Naive thymus-derived CD8-positive, alpha-beta T cell (primary cell): ENCODE measurements at places on chromosomes 4 and X. TPM values are rescaled to one million over a fixed set of nuclear protein-coding genes. Genes with fewer than 3 reads are reported as not detected.

DNA sequence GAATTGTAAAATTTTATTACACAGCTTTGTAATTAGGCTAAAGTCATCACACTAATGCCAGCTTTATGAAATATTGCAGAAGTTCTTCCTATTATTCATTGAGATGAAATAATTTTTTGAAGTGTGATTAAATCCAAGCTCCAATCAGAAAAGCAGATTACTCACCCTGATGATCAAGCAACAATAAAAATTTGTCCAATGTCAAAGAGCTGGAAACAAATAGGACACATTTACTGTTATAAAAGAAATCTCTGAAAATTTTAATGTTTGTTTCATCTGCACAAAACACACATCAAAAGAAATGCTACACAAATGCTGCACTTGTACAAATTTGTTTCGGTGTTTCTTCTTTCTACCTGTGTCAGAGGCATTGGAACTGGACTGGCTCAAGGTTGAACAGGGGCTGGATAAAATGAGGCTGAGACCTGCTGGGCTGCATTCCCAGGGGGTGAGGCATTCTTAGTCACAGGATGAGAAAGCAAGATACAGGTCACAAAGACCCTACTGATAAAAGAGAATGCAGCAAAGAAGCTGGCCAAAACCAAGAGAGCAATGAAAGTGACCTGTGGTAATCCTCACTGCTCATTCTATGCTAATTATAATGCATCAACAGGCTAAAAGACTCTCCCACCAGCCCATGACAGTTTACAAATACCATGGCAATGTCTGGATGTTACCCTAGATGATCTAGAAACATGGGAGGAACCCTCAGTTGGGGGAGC is 78.3 kb downstream of the GASK1B start:
- no peak for DNase-seq

- peak; percentile 58 for DNase-seq
These were observed 63.5 kb upstream of the WDR17 start for GRCh38 chr4:176002007-176002613.

DNA sequence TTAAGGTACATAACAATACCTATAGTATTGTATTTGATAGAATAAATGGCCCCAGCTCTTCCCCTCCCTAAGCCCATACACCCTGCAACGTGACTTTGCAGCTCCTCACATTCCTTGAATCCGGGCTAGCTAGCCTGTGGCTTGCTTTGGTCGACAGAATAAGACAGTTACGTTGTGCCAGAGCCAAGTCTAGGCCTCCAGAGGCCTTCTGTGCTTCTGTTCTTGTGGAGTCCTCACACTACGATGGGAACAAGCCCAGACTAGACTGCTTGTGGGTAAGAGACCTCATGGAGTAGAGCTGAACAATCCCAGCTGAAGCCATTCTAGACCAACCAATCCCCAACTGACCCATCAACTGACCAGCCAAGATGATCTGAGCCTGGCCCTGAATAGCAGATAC is 102.4 kb upstream of the PLAC1 start:
- DNase-seq, result no peak

- no peak for DNase-seq
These were observed 15.0 kb downstream of the G6PD start for GRCh38 chrX:154531626-154532025.

The PDE5A gene
- 1.3 TPM for total RNA-seq

The NR3C2 gene
- total RNA-seq, result 53.5 TPM

DNA sequence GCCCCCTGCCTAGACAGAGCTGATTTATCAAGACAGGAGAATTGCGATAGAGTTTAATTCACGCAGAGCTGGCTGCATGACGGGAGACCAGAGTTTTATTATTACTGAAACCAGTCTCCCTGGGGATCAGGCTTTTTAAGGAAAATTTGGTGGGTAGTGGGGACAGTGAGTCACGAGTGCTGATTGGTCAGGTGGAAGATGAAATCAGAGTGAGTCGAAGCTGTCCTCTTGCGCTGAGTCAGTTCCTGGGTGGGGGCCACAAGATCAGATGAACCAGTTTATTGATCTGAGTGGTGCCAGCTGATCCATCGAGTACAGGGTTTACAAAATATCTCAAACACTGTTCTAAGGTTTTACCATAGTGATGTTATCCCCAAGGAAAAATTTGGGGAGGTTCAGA is 36.6 kb downstream of the MYOZ2 start:
- DNase-seq, result no peak

The TACR3 gene
- total RNA-seq, result not detected

GRCh38 chr4:76233967-76234678 is 17.4 kb upstream of the FAM47E start:
- DNase-seq, result no peak

DNA sequence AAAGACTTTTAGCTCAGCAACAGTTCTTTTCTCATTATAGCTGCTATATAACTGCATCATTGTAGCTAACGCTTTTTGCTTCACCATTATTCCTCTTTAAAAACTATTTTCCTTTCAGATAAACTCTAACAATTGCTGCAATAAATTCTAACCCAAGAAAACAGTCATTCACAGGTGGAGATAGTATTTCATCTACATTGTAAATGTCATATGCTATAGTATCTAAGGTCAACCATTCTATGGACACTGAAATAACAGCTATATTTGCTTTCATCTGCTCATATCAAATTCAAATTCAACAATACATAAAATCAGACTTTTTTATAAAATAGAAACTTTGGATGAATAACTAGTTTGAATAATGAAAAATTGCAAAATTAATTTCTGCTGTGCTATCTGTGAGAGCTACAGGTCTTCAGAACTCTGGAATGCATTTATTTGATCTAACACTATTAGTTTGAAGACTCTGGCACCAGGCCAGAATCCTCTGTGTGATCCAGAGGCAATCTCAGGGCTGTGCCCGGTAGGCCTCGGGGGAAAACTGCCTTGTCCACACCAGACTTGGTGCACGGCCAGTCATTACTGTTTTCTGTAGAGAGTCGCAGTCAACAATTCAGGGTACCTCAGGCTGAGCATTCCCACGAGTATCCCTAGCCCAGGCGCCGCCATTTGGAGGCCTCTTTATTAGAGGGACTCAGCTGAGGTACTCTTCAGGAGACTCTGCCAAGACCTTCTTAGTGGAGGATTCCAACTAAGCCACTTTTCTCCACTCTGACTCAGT is 332.4 kb downstream of the SLC7A11 start:
- no peak for DNase-seq

The AVPR2 gene
- total RNA-seq, result not detected

GRCh38 chr4:5575941-5576340 is 132.4 kb downstream of the EVC2 start:
- no peak for DNase-seq

DNA sequence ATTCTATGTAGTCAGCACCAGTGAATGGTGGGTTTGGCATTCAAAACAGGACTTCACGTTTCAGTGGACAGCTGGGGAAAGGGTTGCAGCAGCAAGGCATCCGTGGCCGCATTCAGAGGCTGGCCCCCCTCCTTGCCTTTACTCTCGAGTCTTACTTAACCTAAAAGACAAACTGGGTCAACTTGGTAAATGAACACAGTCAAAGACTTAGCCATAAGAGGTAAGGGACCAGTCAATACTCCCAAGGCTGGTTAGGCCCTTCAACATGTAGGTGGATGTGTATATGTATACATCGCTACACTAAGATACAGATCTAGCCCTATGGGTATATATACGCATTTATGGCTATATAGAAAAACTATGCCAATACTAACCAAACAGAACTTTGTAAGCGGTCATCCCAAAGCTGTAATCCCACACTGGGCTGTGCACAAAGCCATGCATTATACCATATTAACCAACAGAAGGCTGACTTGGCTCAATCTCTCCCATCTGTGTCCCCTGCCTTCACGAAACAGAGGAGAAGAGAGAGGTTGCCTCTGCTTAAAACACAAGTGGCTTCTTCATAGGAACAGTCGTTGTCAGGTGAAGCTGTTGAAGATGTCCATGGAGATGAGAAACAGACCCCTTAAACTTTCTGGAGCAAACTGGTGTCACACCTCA is 61.9 kb downstream of the TSC22D3 start:
- peak; percentile 69 for DNase-seq

The HNRNPDL gene
- 486 TPM for total RNA-seq

The DCAF8L1 gene
- total RNA-seq, result not detected

The ZFP92 gene
- 0.47 TPM for total RNA-seq

DNA sequence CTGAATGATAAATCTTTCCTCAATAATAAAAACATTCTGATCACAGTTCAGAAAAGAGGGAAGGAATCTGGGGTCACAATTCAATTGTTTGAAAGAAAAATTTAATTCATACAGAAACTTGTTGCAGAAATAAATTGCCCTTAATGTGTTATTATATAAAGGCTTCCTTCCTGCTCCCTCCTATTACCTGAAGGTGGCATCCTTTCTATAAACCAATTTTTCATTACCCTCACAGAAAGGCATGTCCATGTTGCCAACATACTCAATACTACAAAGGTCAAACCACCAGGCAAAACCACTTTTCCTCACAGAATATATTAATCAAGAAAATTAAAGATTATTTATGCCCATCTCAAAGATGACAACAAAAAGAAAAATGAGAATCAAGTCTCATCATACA is 194.3 kb upstream of the CT83 start:
- no peak for DNase-seq

GRCh38 chrX:53357799-53358530 is 64.5 kb downstream of the SMC1A start:
- no peak for DNase-seq

- no peak for DNase-seq
These were observed 15.9 kb downstream of the KLF3 start for GRCh38 chr4:38679921-38680320.

The DCTD gene
- 80.1 TPM for total RNA-seq

The RS1 gene
- not detected for total RNA-seq

GRCh38 chrX:136711147-136711546 is 63.2 kb downstream of the CD40LG start:
- DNase-seq, result no peak

GRCh38 chr4:2482693-2483092 is 13.8 kb downstream of the RNF4 start:
- no peak for DNase-seq

The PTCHD1 gene
- total RNA-seq, result not detected

GRCh38 chr4:150212927-150213326 is 134.7 kb downstream of the DCLK2 start:
- DNase-seq, result no peak

GRCh38 chr4:74615411-74615810 is 170.5 kb downstream of the AREG start:
- no peak for DNase-seq

DNA sequence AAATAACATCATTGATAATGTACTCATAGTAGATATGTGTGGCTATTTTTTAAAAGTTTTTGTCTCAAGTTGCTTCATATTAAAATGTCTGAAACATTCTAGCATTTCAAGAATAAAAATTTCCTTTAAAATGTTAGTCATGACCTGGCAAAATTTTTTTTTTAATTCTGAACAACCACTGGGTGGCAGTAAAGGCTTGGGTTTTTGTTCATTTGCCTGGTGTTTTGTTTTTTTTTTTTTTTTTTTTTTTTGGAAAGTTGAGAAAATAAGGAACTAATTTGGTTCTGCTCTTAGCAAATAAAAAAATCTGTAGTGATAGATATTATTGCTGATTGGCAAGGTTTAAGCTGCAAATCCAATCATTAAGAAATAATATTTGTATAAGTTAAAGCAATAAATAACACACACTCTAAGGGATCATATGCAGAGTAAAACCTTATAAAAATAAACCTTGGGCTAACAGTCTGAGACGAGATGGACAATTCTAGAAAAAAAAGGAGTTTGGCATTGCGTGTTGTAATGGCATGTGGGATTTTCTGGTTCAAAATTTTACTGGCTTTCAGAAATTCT is 81.4 kb downstream of the CEP44 start:
- DNase-seq, result peak; percentile 44

DNA sequence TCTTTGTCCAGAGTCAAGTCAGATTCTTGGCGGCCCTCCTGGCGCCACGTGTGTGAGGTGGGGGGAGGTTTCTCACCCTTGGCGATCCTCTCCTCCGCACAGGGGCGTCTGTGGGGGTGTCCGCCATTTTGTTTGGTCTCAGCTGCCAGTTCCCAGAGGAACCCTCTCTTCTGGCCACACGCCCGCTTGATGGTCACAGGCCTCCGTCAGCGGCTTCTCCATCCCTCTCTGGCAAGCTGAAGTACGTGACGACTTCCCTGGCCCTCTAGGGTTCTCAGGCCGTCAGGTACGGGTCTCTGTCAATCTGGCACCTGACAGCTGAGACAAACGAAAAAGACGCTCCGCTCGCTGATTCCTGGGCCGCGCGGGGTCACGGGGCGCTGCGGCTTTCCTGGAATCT is 272.6 kb downstream of the TRIML1 start:
- DNase-seq, result no peak
